Umbilical cord (tissue), 2 donors: ENCODE measurements at places on chromosomes 4 and X.

GRCh38 chr4:11189756-11190155, 238.9 kb downstream of the HS3ST1 start:
- no peak for DNase-seq

GRCh38 chr4:82639971-82640370, 78.2 kb upstream of the TMEM150C start:
- no peak for DNase-seq

GRCh38 chr4:72326692-72327632, 242.1 kb downstream of the ADAMTS3 start:
- peak; percentile 32 for DNase-seq

- no peak for DNase-seq
Observed at GRCh38 chr4:142567199-142567598, 278.9 kb downstream of the INPP4B start.

- DNase-seq, result no peak
Observed at GRCh38 chrX:131789664-131790063, 233.4 kb upstream of the STK26 start.

DNA sequence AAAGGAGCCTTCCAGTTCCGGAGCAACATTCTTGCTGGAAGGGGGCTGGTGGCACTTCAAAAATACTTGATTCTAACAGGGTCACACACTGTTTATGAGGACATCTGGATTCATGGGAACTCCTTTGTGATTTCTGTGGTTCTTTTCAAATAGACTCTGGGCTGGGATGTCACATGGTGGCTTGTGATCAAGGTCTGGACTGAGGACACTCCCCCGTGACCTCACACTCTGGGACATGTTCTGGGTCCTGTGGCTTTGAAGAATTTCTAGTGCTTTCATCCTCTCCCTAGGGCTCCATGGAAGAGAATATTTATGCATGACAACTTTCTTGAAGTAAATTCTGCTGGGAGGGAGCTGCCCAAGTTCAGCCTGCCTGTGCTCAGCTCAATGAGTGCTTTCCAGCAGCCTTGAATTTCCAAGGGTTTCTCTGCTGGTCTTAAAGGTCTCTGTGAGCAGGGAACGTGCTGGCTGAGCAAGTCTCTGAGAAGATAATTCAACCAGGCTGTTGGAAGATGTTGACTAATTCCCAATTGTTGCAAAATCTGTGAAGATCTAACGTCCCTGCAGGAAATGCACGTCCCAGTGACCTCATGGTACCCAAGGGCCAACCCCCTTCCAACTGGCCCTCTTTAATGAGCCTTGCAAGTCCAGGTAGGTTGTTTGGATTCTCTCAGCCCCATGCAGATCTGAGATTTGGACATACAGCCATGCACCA, 36.3 kb downstream of the GPR143 start:
- DNase-seq, result peak; percentile 8

DNA sequence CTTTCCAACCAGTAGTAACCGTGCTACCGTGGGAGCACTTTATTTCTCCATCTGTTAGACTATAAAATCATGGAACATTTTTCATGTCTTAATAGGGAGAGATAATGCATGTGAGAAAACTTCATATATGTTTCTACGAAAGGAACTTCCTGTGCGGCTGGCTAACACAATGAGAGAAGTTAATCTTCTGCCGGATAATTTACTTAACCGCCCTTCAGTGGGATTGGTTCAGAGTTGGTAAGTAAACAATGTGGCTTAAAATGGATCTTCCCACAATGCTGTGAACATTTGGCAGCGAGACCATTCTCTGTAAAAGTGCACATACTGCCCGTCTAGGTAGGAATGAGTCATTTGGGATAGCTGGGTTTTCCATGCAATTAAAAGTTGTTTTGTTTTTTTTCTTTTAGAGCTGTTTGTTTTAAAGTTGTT, 29.6 kb downstream of the PDK3 start:
- peak; percentile 17 for DNase-seq

- no peak for DNase-seq
Observed at GRCh38 chrX:119954374-119954773, 10.8 kb upstream of the NKAP start.

DNA sequence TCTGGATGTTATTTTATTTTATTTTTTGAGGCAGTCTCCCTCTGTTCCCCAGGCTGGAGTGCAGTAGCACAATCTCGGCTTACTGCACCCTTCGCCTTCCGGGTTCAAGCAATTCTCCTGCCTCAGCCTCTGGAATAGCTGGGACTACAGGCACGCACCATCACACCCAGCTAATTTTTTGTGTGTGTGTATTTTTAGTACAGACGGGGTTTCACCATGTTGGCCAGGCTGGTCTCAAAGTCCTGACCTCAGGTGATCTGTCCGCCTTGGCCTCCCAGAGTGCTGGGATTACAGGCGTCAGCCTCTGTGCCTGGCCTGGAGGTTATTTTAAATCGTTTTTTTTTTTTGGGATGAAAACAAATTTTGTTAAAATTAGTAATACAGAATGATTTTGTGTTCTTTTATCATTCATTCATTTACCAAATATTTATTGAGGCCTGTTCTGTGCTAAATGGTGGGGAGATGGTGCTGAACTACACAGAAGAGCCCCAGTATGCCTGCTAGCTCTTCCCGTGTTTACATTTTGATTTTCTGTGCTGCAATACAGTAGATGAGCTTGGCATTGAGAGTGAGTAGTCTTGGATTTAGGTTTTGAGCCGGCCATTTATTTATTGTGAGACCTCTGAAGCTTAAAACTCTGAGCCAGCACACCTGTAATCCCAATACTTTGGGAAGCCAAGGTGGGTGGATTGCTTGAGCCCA, 22.7 kb downstream of the ADD1 start:
- DNase-seq, result no peak

DNA sequence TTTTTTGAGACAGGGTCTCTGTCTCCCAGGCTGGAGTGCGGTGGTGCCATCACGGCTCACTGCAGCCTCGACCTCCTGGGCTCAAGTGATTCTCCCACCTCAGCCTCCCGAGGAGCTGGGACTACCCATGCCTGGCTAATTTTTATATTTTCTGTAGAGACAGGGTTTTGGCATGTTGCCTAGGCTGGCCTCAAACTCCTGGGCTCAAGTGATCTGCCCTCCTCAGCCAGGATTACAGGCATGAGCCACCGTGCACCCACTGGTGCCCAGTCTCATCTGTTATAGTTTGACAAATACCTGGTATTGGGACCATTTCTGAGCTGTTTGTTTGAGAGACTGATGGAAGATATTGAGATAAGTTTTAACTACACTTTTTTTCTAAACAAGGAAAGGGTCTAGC, 57.5 kb upstream of the SMIM10 start:
- no peak for DNase-seq

DNA sequence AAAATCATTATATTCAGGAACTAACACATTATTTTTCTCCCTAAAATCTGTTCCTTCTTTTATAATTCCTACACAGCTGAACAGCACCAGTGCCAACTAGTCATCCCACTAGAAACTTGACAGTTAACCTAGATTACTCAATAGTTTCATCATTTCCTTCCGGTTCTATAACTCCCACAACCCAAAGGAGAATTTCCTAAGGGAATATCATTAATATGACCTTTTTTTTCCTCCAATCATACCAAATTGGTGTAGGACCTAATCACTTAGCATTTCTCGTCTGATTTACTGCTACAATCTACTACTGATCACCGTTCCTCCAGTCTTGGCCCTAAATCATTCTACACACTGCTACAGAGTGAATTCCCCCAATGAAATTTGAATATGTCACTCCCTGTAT, 45.9 kb downstream of the WDFY3 start:
- DNase-seq, result no peak

GRCh38 chr4:73315091-73315490, 56.5 kb upstream of the ANKRD17 start:
- no peak for DNase-seq

DNA sequence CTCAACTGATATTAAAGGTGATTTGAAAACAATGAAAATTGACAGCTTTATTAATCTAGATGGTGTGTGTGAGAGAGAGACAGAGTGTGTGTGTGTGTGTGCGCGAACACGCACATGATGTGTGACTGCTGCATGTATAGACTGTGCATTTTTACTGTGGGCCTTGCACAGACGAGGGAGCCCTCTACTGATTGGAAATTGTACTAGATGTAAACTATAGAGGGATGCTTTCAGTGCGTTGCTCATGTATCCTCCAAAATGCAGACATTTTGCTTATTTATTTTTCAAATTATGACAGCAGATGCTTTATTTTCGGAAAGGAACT, 168.4 kb upstream of the GK2 start:
- peak; percentile 30 for DNase-seq

GRCh38 chrX:79704325-79704724, 310.2 kb upstream of the TBX22 start:
- no peak for DNase-seq

GRCh38 chrX:129599499-129599898, 55.3 kb downstream of the APLN start:
- DNase-seq, result peak; percentile 7

DNA sequence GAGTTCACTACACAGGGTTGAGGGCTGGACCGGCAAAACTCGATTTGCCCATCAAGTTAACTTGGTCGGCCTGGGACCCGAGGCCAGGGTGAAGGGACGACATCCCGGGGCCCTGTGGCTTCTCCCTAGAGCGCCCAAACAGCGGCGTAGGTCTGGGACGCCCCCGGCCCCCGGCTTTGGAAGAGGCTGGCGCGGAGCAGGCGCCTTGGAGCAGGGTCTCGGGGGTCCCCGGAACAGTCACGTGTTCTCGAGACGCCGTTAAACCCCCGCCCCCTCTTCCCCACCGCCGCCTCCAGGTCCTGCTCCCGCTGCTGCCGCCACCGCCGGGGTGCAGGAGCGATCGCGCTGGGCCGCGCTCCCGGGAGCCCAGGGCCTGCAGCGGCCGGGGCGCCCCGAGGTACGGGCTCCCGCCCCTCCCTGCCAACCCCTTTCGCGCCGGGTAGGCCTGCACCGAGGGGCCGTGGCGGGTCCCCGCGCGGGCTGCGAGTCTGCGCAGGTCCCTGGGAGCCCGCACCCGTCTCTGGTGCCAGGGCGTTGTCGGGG, at the start of gene NPY5R:
TSS of gene NPY5R (plus strand) at position 289 of the 543 bp plus-strand sequence. CDS start 6,382 bp downstream, outside the sequence.
- DNase-seq, result no peak

DNA sequence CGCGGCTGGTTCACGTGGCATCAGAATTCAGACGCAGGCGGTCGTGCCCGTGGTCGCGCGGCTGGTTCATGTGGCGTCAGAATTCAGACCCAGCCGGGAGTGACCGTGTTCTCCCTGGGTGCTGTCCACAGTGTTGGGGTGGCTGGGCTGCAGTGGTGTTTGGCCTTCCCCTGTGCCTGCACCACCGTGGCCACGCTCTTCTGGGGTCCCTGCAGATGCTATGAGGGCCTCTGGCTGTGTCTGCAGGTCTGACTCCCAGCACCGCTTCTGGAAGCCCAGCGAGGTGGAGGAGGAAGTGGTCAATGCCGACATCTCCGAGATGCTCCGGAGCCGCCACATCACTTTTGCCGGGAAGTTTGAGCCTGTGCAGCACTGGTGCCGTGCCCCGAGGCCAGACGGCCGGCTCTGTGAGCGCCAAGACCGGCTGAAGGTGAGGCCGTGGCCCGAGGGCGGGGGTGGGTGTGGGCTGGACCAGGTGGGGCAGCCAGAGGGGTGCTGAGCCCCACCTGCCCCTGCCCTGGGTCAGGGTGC, 26.4 kb downstream of the NKX1-1 start:
- DNase-seq, result no peak

- no peak for DNase-seq
Observed at GRCh38 chr4:23902222-23902804, 12.5 kb upstream of the PPARGC1A start.

DNA sequence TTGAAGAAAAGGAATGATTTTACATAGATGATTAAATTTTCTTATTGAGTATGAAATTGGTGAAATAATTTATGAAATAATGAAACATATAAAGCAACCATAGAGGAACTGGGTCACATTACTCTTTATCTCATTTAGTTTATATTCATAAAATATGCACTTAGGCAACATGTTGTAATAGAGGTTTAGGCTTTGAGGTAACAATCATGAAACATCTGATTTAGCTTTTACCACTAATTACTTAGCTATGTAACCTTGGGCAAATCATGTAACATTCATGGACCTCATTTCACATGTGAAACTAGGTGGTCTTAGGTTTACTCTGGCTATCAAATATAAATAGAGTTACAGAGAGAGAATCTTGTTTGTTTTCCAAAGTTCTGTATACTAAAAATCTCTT, 54.5 kb upstream of the SMARCA5 start:
- no peak for DNase-seq

DNA sequence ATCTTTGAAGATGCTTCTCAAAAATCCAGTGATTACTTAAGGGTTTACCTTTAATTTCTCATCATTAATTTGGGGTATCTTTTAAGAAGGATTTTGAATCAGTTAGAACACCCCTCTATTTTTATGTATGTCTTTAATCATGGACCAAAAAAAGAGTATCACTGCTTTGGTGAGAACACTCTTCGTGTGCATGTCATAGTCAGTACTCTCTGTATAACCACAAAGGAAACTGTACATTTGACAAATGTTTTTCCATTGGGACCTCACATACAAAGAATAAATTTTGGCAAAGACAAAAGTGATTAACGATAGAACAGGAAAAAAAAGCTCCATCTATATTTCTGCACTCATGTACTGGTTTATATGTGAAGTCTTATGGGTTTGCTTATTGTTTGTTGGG, 31.3 kb downstream of the FAM241A start:
- no peak for DNase-seq

GRCh38 chr4:13483136-13483767, 888 bp downstream of the RAB28 start:
- no peak for DNase-seq

GRCh38 chrX:131288738-131289511, at the start of gene IGSF1:
TSS of gene IGSF1 (minus strand) at chrX:131289306. CDS start at chrX:131286674, 2,632 bp downstream.
- DNase-seq, result peak; percentile 73

DNA sequence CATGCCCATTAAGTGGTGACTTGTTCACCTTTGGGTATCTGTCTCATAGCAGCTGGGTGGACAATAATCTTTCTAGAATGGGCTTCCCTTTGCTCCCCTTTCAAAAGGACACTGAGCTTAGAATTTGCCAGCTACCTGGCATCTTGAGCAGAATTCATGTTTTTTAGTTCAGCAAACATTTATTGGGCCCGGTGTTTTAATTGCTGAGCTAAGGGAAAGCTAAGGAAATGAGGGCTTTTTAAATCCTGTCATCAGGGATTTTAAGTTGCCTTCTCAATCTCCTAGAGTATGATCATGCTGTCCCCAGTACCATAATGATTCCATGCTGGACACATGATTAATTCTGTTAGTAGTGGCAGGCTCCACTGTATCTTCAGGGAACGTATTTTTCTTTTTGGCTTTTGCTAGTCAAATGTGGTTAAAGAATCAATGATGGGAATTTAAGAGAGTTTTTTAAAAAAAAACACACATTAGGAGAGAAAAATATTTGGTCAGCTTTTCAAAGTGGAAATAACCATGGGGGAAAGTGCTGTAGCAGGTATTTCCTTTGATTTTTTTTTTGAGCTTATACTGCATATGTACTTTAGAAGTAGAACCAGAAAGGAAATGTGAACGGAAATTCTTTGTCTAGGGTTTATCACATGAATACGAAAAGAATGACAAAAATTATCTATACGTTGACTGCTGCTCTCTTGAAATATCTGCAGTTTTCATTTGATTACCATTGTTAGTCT, 208.9 kb downstream of the CLCN4 start:
- no peak for DNase-seq

GRCh38 chrX:44061968-44062614, 88.9 kb upstream of the NDP start:
- no peak for DNase-seq

GRCh38 chr4:155367608-155368007, 9.2 kb downstream of the MAP9 start:
- DNase-seq, result no peak

GRCh38 chrX:32842053-32842452, 369.3 kb downstream of the DMD start:
- no peak for DNase-seq
